Bronchial epithelial cell (primary cell): ENCODE measurements at places on chromosomes 5 and 9.

- DNase-seq, result peak; percentile 30
These were observed 19.4 kb downstream of the GARNL3 start for GRCh38 chr9:127283917-127284497.

DNA sequence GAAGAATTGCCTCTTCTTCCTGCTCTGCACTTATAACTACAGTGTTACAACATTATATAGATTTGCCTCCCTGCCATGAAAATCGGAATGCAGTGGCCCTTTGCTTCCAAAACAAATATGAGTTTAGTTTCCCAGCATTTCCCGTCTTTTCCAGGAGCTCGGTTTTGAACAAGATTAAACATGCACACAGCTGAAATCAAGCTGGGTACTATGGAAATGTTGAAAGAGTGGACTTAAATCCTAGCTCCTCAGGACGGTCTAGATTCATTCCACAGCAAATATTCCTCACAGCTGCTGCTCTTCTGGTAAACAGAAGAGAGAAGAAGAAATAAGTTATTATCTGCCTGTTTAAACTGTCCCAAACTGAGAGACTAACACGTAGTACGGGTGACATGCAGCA, 161.4 kb downstream of the PIK3R1 start:
- DNase-seq, result peak; percentile 89

- no peak for DNase-seq
These were observed 30.7 kb downstream of the ERGIC1 start for GRCh38 chr5:172864747-172865146.

DNA sequence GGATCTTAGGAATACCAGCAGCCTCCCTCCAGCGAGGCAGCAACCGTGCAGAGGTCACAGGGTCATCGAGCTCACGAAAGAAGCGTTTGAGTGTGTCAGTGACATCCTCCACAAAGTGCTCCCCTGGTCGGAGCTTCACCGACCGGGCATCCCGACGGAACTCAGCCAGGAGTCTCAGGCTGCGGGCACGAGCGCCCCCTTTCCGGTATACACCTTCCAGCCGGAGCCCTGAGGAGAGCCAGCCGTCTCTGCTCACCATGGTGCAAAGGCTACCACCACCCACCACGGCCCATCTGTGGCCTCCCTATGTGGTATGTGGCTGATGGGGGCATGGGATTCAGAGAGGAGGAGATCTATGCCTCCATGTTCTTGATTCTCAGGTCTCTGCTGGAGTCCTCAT, 10.8 kb upstream of the FCHSD1 start:
- DNase-seq, result no peak

DNA sequence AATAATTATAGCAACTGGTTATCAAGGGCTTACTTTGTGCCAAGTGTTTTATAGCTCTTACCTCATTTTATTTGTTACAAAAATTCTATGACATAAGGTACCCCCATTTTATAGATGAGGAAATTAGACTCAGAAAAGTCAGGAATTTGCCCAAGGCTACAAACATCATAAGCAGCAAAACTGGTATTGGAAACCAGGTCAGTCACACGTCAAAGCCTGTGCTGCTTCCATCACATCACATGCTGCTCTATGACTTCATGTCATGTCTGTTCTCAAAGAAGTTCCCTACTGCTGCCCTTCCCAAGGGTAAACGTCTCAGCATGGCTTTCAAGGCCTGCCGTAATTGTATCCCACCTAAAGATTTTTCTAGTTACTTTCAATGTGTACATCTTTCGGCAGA, 6.9 kb upstream of the KIF2A start:
- no peak for DNase-seq

- peak; percentile 32 for DNase-seq
These were observed 5.3 kb upstream of the SREK1 start for GRCh38 chr5:66138637-66139317.

- DNase-seq, result no peak
These were observed 196.5 kb upstream of the TBCA start for GRCh38 chr5:77972469-77973252.

GRCh38 chr5:141127305-141127704, 5.7 kb downstream of the PCDHB4 start:
- no peak for DNase-seq

GRCh38 chr9:89845321-89845720, 240.5 kb downstream of the GADD45G start:
- no peak for DNase-seq

DNA sequence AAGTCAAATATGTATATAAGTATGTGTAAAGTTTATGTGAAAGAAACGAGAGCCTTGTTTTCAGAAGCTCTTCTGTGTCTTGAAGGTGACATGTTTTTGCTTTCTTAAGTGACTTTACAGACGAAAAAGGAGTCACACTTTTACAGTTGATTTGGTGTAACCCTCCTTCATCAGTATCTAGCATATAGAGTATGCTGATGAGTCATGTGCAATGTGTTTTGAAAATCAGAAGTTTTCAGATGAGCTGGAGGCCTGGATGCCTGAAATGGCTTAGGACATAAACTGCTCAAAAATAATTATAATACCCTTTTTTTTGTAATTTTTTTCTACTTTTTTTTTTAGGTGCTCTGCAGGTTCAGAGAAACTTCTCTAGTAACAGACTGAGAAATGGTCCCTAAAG, 209.5 kb downstream of the CD180 start:
- DNase-seq, result peak; percentile 38

- DNase-seq, result peak; percentile 87
These were observed 30.2 kb downstream of the ITGA2 start for GRCh38 chr5:53019320-53019719.

DNA sequence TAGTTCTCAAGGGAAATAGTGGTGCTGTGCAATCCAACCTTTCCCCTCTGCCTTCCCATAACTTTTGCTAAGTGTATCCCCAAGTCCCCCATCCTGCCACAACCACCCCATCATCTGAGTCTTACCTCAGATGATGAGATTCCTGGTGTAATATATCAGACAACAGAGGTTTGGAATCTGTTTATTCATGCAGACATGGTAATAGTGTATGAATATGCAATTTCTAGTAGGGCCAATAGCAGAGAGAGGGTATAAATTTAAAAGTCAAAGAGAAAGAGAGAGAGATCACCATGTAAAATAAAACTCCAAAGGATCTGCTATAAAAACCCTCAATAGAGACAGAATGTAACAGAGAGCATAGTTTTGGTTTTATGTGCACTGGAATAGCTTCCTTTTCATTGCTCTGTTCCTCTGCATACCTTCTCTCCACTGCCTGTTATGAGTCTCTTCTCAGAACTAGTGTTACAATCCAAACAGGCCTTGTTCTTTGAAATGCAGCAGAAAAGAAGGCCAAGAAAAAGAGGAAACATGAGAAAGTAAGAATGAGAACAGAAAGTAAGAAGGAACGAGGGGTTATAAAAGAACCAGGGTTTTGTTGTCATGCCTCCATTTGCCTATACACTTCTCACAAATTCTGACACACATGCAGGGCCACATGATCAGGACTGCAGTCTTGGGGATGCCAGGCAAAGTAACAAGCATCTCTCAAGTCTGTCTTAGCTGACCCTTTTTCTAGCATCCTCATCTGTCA, 278.0 kb downstream of the CETN3 start:
- DNase-seq, result no peak

DNA sequence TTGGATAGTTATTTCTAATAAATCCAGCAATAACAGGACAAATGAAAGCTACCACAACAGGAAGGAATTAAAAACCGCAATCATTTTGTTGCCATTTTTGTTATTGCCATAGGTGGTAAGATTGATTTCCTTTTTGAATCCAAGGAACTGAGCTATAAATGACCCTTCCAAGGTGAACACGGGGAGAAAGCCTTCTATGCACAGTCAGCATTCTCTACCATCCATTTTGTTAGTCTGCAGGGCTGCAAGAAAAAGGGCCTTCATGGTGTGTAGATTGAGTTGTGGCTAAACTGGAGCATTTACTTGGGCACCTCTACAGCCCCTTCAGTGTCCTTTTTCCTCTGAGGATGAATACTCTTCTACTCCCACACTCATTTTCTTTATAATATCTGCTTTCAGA, 18.6 kb upstream of the REEP5 start:
- no peak for DNase-seq

DNA sequence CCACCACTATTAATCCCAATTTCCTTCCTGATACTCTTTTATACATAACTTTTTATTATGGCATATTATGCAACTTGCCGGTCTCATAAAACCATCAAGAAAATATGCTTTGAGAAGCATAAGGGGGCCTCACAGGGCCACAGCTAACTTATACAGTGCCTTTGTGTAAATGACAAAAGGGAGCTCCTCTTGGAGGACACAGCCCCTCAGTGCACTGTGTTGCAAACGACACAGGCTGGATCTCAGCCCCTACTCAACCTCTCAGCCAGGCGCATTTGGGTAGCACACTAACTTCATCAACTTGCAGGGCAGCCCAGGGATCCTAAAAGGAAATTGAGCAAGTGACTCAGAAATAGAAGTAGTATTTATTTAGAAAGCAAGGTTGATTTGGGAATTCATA, 35.4 kb downstream of the RIGI start:
- DNase-seq, result no peak

GRCh38 chr5:126441230-126441629, 18.0 kb downstream of the GRAMD2B start:
- DNase-seq, result no peak

- peak; percentile 77 for DNase-seq
These were observed 80.5 kb downstream of the PAPPA start for GRCh38 chr9:116234081-116234480.

DNA sequence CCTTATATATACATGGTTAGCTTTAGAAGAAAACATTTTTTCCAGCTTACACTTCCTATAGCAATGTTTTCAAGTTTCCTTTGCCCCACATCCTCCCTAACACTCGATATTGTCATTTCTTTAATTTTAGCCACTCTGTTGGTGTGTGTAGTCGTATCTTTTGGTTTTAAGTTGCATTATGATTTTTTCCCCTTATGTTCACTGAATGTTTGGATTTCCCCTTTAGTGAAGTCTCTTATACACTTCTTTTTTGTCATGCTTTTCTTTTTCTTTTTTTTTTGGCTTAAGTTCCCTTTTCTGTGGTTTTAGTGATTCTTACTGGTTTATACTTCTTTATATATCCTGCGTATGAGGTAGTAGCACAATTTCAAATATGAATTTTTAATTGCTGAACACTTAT, 58.8 kb downstream of the KDM4C start:
- no peak for DNase-seq

GRCh38 chr9:107789001-107789700, 299.6 kb upstream of the KLF4 start:
- DNase-seq, result no peak

GRCh38 chr5:107275333-107275732, 395.4 kb downstream of the EFNA5 start:
- DNase-seq, result no peak

DNA sequence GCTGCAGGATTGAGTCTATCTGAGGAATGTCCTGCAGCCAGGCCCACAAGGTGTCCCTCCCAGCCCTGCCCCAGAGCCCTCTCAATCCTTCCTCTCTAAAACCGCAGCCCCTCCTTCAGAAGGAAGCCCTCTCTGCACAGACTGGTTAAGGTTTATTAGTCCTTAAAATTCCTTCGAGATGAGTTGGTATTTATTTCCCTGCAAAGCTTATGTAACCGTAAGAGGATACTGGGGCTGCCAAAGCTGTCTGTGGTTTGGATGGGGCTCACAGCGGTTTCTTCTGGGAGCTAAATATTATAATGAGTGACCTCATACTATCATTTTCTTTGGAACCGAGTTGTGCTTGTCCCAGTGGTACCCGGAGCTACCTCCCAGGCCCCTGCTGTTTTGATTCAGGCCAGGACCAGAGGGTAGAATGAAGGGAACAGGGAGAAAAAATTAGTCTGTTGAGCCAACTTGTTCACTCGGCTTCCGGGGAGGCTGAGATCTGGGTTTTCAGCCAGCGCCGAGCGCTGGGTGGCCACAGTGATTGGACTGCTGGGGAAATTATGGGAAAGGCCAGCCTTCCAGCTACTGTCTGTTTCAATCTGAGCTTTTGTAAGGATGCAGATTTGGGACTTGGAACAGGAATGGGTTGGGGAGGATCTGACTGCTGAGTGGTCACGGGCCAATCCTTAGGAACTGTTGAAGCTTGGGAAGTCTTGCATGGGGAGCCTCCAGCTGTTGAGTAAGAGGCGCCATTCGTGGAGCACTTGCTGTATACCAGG, 107.5 kb downstream of the NDFIP1 start:
- DNase-seq, result peak; percentile 93

GRCh38 chr5:14597080-14597479, 15.5 kb downstream of the OTULINL start:
- no peak for DNase-seq

DNA sequence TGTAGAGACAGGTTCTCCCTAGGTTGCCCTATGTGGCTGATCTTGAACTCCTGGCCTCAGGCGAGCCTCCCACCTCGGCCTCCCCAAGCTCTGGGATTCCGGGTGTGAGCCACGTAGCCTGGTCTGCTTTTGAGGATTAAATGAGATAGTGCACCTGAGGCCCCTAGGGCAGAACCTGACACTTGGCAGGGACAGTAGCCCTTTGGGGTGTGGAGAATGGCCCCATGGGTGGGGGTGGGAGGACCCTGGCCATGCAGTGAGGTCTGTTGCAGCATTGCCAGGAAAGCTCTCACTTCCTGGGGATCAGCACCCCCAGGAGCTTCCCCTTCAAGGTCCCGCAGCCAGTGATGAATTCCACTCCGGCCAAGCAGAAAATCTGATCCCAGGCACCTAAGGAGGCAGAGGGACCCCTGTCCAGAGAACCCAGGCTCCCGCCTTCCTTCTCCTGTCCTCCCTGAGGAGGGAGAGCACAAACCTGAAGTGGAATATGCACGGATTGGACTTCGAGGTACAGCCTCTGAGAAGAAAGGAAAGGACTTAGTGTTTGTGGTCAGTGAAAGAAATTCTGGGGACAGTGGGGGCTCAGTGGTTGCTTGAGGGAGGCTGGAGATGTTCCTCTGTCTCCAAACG, 73.9 kb upstream of the UNC5A start:
- no peak for DNase-seq

DNA sequence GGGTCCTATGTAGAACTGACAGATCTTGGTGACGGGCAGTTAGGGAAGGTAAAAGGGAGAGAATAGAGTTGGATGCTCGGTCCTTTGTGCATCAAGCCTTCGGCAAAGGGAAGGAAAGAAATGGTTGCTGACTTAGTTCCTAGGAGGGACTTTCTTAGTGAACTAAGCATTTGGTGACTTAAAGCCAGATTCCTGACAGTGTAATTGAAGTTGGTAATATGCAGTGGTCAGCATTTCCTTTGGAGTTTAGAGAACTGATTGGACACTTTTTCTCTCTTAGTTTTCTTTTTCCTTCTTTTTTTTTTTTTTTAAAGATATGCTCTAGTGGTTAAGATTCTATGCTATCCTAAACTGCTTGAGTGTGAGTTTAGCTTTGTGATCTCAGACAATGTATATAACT, 2.3 kb downstream of the CLTA start:
- no peak for DNase-seq

- no peak for DNase-seq
These were observed 52.8 kb upstream of the RPL26L1 start for GRCh38 chr5:172906436-172906835.

GRCh38 chr5:173423452-173424117, 95.4 kb upstream of the STC2 start:
- no peak for DNase-seq

GRCh38 chr5:140348104-140348503, 1.7 kb upstream of the HBEGF start:
- DNase-seq, result peak; percentile 99

DNA sequence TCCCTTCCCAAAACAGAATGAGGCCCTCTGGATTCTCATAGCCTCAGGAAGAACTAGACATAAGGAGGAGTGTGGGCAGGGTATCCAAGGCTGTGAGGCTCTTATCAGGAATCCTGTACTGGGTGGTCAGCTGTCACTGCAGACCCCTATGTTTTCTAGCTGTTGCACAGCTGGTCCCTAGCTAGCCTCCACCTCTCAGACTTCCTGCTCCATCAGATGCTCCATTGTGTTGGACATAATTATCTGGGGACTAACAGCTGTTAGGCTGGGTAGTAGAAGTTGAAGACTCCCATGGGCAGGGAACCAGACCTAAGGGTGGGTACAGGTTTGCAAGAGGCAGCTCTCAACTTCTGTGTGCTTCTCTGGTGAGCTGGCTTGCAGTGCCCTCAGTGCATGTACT, 18.4 kb downstream of the FAM219A start:
- DNase-seq, result no peak
